ENCODE measurements at places on chromosomes 5 and 9.

DNA sequence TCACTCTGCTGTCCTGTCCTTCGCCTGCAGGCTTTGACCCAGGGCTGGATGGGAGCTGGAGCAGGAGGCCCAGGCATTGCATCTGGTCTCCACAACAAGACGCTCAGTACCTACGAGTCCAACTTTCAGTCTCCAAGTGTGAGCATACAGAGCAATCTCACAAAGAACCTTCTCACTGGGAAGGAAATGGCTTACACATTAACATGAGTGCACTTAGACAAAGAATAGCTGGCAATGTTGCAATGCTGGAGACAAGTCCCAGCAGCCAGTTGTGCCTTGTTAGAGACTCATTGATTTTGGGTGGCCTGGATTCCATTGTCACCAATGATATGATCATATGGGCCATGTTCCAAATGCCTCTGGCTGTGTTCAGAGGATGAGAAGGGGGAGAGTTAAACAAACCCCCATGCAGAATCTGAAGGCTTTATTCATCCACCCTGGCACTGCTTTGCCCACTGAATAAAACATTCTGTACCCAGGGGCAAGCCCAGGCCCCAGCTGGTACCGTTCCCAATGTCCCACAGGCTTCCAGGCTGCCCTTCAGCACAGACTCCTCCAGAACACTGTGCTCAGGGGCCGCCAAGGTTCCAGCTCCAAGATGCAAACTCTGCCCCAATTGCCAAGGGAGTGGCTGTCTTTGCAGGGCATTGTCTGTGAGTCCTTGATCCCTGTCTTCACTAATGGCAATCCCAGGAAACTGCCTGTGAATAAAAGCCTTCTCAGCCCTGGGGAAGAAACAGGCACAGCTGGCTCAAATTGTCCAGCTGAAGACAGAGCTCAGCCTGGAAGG is 185.5 kb downstream of the HSD17B3 start:
- DNase-seq, result no peak

GRCh38 chr9:137682428-137683105 is 63.8 kb downstream of the EHMT1 start:
- DNase-seq, result no peak

DNA sequence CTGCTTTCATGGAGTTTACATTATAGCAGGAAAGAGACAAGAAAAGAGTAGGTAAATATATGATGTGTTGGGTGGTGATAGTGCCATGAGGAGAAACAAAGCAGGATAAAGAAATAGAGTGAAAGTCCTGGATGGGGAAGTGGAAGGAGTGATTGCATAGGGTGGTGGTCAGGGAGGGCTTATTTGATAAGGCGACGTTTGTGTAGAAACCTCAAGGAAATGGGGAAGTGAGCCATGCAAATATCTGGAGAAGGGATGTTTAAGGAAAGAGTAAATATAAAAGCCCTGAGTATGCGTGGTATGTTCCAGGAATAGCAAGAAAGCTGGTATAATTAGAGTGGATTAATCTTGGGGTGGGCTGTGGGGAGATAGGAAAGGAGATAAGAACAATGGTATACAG is 134.7 kb upstream of the SV2C start:
- DNase-seq, result no peak

DNA sequence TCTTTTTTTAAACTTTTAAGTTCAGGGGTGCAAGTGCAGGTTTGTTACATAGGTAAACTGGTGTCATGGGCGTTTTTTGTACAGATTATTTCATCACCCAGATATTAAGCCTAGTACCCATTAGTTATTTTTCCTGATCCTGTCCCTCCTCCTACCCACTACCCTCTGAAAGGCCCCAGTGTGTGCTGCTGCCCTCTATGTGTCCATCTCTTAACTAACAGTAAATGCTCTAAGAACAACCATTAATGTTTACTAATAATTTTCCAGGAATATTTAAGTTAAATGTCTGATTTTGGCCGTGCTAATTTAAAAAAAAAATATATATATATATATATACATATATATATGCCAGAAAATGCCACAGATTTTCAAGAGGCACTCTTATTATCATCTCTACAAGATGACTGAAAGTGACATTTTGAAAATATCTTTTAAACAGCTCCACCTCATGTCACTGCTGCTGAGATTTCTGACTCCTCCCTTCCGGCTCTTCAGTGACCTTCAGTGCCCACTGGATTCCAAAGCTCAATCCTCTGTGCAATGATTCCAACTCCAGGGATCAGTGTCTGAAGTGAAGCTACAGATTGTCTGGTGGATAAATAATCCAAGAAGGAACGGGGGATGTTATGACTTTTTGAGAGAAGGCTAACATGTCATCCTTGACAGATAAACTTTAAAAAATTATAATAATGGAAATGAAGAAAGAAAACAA is 46.7 kb upstream of the HNRNPA0 start:
- no peak for DNase-seq

- no peak for DNase-seq
Observed at GRCh38 chr9:70156729-70157128, 102.0 kb upstream of the SMC5 start.

- peak; percentile 60 for DNase-seq
Observed at GRCh38 chr5:136174021-136174659, 18.8 kb downstream of the SMIM32 start.

- DNase-seq, result no peak
Observed at GRCh38 chr5:106185661-106186081, 1485.1 kb downstream of the EFNA5 start.

GRCh38 chr5:148465381-148466235 is 81.8 kb downstream of the FBXO38 start:
- DNase-seq, result no peak

DNA sequence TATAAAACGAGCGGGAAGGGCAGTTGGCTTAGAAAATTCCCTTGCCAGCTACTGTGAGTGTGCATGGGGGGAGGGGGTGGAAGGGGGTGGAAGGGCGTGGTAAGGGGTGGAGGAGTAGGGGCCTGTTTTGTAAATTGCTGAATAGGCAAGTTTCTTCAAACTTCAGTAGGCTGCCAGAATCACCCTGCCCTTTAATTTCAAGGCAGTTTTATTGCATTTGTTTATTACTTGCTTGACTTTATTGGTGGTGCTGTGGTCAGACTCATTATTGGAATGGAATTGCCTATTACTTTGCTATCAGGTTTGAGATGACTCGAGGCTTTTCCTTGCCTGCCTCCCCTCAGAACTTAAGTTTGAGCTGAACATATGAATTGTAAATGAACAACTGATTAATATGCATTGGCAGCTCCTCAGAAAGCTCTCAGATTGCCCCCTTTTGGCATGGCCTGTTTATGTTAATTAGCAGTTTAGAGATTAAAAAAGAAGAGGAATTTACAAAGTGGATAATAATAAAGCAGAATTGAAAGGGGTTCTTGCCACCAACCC is 76.0 kb downstream of the SEMA6A start:
- DNase-seq, result no peak

GRCh38 chr9:89078860-89079259 is 87.6 kb downstream of the S1PR3 start:
- no peak for DNase-seq

GRCh38 chr5:29197631-29198454 is 1995.6 kb upstream of the CDH6 start:
- no peak for DNase-seq

DNA sequence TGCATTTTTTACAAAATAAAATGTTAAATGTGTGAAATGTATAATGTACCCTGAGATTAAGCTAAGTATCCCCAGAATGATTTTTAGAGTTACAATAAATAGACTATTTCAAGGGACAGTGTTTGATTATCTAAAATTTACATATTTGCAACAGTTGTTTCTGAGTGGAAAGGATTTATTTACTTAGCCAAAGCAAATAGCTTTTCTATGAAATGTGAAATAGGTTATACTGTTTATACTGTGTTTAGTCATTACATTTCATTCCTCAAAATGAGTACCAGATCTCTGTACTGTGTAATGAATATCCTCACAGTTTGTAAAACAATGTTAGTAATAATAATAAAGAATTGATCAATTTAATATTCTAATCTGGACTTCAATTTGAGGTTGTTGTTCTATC is 1019.0 kb downstream of the NR2F1-AS1 start:
- DNase-seq, result no peak

GRCh38 chr9:18330401-18331309 is 143.3 kb upstream of the ADAMTSL1 start:
- no peak for DNase-seq

GRCh38 chr9:130478736-130479575 is 34.2 kb downstream of the ASS1 start:
- DNase-seq, result no peak

- DNase-seq, result no peak
Observed at GRCh38 chr5:66810848-66811261, 214.7 kb downstream of the MAST4 start.

DNA sequence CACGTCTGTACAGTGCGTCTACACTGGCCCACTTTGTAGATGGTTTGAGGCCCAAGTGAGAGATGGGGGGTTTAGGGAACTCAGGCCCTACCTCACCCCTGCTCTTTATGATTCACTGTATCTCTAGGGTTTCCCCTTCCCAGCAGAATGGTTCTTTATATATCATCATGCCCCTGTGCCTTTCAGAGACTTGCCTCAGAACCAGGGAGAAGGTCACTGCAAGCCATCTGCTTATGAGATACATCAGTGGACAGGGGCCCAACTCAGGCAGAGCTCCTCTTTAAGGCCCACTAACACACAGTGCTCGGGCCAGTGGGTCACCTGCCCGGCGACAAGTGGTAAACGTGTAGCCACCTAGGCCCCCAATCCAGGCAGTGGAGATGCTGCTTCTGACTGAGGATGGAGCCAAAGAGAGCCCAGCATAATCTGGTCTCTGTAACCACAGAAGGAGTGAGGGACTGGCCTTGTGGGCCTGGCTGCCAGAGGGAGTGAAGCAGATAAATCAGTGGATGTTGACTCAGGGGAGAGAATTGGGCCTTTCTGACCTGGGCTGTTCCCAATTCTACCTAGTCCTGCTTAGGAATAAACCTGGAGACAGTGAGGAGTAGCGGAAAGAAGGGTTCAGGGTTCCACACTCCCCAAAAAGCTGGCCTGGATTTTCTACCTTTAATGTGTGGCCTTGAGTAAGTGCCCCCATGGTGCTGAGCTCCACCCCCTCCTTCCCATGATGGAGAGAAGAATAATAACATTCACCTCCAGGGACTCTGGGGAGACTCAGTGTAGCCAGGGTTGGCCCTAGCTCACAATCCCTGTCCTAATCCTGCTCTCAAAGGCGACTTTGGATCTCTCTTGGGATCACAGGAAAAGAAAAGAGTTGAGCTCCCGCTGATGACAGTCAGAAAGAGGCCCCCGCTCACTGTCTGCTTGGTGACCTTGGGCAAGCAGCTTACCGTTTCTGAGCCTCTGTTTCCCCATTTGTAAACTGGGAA is 2.8 kb upstream of the DUSP1 start:
- no peak for DNase-seq

- no peak for DNase-seq
Observed at GRCh38 chr9:6149315-6149714, 66.3 kb upstream of the IL33 start.

DNA sequence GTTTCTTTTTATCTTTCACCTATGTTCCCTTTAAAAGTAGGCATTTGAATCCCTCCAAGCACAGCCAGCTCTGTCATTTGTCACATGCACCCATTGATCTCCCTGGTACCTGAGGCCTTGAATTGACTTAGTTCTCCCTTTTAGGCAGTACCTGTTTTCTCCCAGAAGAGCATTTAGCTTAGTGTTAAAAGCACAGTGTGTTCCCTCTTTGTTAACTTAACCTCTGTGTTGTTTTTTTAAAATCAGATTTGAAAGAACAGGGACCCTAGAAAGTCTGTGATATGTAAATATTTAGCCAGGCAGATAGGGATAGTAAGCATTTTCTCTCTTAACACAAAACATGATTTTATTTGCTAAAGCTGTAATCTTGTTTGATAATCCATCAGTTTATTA is 113.8 kb upstream of the SPATA31D4 start:
- no peak for DNase-seq

DNA sequence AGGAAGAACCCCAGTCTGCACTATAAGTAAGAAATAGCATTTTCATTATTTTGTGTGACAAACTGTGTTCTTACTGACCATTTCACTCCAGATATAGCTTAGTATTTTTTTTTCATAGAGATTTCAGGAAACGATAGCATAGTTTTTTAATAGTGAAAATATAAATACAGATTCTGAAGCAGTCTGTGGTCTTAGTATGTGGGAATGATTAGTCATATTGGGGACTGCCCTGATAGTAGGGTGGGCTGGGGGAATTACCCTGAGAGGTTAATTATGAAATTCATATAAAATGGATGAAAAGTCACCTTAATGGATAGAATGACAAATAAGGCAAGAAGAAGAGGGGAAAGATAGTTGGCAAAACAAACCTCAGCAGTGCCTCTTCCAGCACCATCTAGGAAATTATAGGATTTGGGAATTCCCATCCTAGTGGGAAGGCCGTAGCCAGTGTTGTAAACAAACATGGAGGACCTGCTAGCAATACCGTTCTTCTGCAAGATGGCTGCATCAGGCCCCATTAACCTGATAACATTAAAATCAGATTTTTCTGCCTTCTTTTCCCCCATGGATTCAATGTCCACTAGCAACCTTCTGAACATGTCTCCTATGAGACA is 23.7 kb upstream of the NR3C1 start:
- DNase-seq, result no peak

Measured in NAMALWA (cell line).